ENCODE measurements at places on chromosomes 7 and 10.

- no peak for DNase-seq
Observed at GRCh38 chr10:34298346-34298818, 516.7 kb downstream of the PARD3 start.

- DNase-seq, result no peak
Observed at GRCh38 chr7:73887762-73888161, 26.8 kb downstream of the TMEM270 start.

- DNase-seq, result peak; percentile 27
Observed at GRCh38 chr10:5497948-5498730, 1.2 kb downstream of the CALML5 start.

GRCh38 chr7:132901241-132901640, 180.6 kb downstream of the CHCHD3 start:
- no peak for DNase-seq

- DNase-seq, result no peak
Observed at GRCh38 chr7:130197094-130197493, 8.1 kb downstream of the TMEM209 start.

GRCh38 chr10:21077681-21078080, 180.6 kb upstream of the NEBL start:
- no peak for DNase-seq

- DNase-seq, result no peak
Observed at GRCh38 chr7:40721342-40721949, 586.6 kb downstream of the SUGCT start.

- DNase-seq, result no peak
Observed at GRCh38 chr7:55325371-55325792, 39.8 kb upstream of the LANCL2 start.

GRCh38 chr7:143027683-143028082, 751 bp upstream of the OR9A2 start:
- no peak for DNase-seq

- no peak for DNase-seq
Observed at GRCh38 chr7:81370822-81371221, 399.0 kb downstream of the HGF start.

GRCh38 chr7:25391295-25391861, 163.1 kb upstream of the NPVF start:
- no peak for DNase-seq

- no peak for DNase-seq
Observed at GRCh38 chr7:76369018-76369417, 10.2 kb upstream of the YWHAG start.

DNA sequence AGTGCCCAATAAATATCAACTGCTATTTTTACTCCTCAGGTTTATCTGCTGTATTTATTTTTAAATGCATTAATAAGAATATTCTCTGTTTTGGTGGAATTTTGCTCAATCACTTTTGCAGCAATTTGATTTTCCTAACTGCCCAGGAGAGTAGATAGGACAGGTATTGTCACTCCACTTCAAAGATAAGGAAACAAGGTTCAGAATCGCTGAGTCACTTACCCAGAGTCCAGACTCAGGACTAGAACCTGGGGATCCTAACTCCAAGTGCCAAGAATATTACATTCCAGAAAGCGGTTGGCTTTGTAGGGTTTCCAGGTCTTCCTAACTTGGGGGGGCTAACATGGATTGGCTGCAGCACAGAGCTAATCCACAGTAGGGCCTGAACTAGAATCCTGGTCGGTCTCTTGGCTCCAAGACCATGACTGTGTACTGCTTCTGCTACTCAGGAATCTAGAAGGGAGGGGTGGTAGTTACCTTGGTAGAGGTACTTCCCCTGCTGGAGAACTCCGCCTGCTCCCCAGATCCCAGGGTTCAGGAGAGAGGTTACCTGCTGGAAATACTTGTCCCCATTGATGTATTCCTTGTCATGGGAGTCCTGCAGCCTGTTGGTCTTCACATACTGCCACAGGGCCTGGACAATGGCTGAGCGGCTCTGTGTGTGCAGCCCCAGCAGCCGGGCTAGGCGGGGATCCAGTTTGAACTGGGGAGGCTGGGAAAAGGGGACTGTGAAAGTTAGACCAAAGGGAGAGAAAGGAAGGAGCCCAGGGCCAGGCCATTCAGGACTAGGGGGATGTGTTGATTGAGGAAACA, 7.3 kb downstream of the SMARCD3 start:
- DNase-seq, result peak; percentile 32

DNA sequence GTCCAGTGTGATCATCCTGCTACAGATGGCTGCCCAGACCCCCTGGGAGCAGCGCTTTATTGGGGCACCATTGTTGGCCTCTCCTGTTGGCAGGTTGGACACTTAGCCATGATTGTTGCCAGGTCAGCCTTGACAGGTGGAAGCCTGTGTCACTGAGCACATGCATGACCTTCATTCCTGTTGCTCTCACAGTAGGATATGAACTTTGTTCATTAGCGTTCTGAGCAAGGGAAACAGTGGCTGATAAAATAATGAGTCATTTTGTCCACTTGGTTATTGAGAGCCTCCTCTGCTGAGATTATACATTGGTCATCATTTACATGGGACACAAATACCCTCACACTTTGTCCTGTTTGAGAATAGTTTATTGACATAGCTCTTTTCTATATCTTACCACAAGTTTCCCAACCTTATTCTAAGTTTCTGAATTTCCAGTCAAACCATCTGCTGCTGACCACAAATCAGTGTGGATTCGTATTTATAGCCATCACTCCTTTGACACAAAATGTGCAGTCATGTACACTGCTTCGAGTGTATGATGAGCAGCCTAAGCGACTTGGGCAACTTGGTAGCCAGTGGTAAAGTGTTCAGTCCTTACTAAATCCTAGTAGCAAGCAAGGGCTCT, 102.6 kb downstream of the TPST1 start:
- no peak for DNase-seq

GRCh38 chr7:18352339-18353255, 143.0 kb upstream of the HDAC9 start:
- no peak for DNase-seq

- DNase-seq, result no peak
Observed at GRCh38 chr10:132134241-132135052, 52.3 kb upstream of the DPYSL4 start.

DNA sequence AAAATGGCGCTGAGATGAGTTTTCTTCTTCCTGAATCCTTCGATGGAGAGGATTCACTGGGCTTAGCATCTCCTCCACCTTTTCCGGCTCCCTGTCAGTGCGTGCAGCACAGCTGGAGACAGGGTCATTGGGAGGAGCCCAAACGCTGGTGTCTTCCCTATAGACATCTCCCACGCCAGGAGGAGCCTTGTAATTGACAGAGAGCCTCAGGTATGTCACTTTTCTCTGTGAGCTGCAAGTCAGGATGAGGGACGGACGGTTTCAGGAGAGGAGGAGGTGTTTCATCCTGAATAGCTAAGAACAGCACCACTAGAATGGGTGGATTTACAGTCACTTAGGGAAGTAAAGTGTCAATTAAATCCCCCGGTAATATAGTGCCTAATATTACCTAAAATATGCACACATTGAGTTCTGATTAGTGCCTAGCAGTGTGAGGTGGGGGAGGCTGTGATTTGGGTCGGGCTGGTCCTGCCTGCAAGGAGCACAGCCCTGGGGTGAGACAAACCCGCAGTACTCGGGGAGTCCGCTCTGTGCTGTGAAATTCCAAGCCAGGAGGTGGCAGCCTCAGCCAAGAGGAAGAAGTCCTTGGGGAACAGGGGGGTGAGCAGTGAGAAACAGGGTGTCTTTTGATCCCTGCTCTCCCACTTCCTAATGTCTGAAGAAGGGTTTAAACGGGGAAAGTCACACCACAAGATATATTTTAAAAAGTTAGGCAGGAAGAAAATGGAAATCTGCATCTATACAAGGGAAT, 28.2 kb downstream of the IL15RA start:
- no peak for DNase-seq

DNA sequence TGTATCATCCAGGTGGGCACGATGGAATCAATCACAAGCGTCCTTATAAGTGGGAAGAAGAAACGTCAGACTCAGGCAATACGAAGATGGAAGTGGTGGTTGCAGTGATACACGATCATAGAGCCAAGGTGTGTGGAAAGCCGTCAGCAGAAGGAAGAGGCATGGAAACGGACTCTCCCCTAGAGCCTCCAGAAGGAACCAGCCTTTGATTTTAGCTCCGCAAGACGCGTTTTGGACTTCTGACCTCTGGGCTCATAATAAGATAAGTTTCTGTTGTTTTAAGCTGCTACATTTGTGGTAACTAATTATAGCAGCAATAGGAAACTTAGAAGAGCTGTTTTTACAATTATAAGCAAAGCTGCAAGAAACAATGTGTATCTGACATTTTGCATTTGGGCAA, 14.8 kb downstream of the FANK1 start:
- DNase-seq, result no peak

GRCh38 chr7:71851776-71852498, 560.2 kb downstream of the CALN1 start:
- no peak for DNase-seq

GRCh38 chr7:39651265-39651664, 27.9 kb downstream of the RALA start:
- no peak for DNase-seq

DNA sequence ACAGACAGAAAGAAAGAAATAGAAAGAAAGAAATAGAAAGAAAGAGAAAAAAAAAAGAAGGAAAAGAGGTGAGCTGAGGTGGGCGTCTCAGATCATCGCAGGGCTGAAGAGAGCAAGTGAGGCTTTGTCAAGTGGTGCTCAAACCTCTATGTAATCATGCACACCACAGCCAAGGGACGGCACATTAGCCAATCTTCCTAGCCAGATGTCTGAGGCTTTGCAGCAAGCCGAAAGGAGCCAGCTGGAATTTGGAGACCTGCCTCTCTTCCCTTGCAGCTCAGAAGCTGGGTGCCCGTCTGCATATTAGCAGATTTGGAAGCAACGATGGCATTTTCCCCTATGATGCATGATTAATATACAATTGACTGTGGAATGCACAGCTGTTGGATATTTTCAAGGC, 52.5 kb downstream of the ADRA2A start:
- no peak for DNase-seq

GRCh38 chr10:101226491-101227428, 2.5 kb downstream of the LBX1 start:
- no peak for DNase-seq

GRCh38 chr7:27518561-27519350, 143.9 kb downstream of the HIBADH start:
- DNase-seq, result no peak

- no peak for DNase-seq
Observed at GRCh38 chr10:86758189-86759072, 2.0 kb downstream of the BMPR1A start.

DNA sequence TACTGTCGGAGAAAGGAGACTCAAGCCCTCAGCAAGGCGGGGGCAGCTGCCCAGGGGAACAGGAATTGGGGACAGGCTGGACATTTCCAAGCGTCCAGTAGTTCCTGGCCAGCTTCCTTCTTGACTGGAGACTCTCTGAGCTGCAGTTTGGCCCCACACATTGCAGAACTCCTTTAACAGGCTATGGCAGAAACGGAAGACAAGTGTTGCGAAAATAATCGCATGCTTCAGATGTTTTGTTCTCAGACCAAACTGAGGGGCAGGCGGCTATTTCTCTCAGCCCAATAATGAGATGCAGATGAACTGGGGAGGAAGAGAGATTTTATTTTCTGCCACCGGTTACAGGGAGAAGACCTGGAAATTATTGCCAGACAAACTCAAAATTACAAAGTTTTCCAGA, 88.0 kb upstream of the PFKP start:
- DNase-seq, result no peak

GRCh38 chr10:64682043-64682442, 1160.8 kb downstream of the REEP3 start:
- DNase-seq, result no peak

DNA sequence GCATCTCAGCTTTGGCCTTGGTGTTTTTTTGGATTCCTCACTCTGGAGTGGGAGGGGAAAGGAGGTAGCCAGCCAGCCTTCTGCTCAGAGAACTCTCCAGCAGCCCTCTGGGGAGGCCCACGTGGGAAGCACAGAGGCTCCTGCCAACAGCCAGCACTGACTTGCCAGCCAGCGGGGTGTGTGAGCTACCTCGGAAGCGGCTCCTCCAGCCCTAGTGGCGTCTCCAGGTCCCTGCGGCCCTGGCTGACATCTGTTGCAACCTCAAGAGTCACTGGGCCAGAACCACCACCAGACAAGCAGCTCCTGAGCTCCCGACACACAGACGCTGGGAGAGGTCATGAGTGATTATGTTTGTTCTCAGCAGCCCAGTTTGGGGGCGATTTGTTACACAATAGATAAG, 180.2 kb upstream of the FZD8 start:
- DNase-seq, result no peak

DNA sequence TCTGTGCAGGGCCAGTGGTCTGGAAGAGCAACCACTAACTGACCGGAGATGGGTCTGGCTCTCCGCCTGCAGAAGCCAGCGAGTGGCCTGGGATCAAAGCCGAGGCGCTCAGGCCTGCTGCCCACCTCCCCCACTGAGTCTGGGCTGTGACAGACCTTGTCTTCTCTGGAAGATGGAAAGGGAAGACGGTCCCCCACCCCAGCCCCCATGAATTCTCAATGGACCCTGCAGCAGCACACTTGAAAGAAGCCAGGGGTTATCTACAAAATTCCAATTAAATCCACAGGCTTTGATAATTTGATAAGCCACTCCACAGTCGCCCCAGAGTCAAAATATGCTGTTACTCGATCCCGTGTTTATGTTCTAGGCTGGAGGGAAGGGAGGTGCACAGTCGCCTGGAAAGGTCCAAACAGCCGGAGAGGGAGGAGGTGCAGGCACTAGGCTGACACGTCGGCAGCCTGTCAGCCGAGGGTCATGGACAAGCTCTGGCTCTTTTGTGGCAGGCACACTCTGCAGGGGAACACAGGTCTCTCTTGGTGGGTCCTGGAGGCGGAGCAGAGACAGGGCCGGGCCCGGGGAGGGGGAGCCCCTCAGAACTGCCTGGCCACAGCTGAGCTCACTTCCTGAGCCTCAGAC, 134.9 kb downstream of the SH3PXD2A start:
- no peak for DNase-seq

DNA sequence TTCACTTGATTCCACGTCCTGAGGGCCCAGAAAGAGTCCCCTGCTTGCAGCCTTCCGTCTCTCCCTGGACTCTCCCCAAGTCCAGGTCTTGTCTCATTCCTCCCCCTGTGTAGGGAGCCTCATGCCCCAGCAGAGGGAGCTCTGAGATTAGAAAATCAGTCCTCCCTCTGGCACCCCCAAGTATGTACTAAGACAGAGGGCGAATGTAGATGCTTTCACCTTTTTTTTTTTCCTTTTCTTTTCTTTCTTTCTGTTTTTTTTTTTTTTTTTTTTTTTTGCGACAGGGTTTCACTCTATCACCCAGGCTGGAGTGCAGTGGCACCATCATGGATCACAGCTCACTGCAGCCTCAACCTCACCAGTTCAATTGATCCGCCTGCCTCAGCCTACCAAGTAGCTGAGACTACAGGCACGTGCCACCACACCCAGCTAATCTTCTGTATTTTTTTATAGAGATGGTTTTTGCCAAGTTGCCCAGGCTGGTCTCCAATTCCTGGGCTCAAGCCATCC, 10.3 kb downstream of the SFXN3 start:
- DNase-seq, result peak; percentile 93

GRCh38 chr10:42869977-42870350, 87.4 kb downstream of the BMS1 start:
- DNase-seq, result no peak

- no peak for DNase-seq
Observed at GRCh38 chr10:93165367-93165766, 91.7 kb downstream of the CYP26A1 start.
